ENCODE measurements at places on chromosomes 16 and 17.

DNA sequence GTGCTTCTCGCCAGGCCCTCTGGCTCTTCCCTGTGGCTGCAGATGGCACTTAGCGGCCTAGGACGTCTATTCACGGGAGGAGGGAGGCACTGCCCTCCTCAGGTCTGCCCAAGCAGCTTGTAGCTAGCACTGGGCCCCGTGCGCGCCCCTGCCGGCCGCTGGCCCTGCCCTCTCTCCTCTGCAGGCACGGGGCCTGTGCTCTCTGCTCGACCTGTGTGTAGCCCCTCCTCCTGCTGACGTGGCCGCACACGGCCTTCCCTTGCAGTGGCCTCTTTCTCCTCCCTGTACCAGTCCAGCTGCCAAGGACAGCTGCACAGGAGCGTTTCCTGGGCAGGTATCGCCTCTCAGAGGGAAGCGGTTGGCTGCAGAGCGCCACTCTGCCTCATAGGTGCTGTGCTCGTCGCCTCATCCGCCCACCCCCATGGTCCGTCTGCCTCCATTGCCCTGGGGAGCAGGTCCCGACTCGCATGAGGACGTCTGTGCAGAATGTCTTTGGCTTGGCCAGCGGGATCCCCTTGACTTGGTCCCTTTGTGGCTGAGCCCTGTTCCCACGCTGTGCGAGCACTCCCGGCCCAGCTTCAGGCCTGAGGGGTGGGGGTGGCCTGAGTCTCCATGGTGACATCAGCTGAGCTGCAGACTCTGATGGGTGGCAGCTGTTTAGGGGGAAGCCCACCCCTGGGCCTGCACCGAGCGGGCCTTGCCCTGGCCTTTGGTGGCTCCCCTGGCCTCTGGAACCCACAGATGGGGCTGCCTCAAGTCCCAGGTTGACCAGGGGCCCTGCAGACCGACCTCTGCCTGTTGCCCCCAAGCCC lies 34.6 kb downstream of the TSC2 start:
- DNase-seq = no peak

DNA sequence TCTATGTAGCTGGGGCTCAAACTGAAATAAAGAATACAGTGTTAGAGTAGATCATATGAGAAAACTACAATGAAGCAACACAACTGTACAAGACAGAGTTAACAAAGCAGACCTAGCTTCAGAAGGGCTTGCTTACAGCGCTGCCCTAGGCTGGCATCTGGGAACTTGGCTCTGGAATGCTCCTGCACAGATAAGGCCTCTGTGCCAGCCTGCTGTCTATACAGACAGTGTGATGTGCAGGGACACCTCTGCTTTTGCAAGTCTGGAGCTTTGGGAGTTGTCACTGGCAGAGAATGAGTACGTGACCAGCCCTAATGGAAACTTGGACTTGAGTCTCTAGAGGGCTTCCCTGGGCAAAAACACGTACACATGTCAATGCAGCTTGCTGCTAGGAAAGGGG lies 32.1 kb upstream of the SLC38A8 start:
- no peak for DNase-seq

DNA sequence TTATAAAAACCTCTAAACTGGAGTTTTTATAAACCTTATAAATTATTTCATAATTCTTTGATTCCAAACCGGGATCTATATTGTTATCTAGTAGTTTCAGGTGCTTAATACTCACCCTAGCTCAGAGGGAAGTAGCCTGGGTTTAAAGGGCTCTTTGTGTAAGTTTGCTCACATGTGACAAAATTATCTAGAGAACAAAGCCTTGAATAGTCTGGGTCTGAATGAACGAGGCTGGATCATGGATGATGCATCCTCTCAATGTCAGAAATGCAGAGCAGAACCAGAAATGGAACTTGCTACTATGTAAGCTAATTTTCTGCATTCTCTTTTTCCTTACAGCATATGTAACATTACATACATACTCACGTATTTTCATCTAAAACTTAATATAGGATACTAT lies 103.9 kb upstream of the NETO2 start:
- no peak for DNase-seq

GRCh38 chr17:82291582-82292250 lies 18.2 kb upstream of the CSNK1D start:
- DNase-seq = no peak

GRCh38 chr17:17182598-17183136 lies 23.5 kb downstream of the PLD6 start:
- no peak for DNase-seq

DNA sequence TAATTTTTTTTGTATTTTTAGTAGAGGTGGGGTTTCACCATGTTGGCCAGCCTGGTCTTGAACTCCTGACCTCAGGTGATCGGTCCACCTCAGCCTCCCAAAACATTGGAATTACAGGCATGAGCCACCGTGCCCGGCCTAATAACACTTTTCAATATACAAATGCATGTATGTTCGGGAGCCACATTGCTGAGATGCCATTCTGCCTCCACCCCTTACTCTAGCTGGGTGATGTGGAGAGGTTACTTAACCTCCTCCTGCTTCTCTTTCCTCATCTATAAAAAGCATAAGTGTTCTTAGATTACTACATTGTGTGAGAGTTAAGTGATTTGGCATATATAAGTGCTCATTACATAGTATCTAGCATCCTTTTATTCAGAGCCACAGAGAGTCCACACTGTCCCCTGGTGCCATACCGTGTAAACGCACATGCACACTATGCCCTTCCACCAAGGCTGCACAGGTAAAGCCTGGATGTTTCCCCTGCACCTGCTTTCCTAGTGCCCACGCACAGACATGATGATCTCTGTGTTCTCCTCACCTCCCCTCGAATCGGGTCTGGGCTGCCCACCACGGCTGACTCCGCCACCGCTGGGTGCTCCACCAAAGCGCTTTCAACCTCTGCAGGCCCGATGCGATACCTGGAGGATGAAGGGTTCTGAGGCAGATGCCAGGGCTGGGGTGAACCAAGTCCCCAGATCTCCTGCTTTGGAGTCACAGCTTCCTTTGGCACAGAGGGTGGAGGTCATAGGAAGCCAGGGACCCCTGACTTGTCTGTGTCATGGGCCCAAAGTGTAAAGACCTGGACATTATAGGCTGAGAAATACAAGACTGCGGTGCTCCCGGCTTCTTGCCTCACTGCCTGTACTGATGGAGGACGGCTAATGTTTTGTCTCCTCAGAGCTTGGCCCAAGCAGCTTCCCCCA lies 49.0 kb upstream of the ACSM2B start:
- DNase-seq = no peak

DNA sequence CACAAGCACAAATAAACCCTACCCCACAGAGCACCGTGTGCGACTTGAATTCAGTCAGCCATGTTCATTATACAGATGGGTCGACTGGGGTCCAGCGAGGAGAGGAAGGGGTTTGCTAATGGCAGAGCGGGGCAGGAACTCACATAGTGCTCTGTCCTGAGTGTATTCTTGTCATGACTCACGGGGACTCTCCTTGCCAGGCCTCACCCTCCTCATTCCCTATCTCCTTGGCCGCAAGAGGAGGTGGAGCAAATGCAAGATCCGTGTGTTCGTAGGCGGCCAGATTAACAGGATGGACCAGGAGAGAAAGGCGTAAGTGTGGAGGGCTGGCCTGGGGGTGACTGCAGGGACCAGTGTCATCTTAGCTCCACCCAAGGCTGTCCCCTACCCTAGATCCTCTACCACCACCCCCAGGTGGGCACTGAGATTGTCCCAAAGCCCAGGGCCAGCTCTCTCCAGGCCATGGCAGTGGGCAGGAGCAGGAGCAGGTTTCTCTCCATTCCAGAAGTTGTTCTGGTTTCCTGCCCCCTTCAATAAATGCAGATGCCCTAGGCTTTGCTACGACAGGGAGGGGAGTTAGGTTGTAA lies 29.4 kb downstream of the SLC12A3 start:
- DNase-seq = no peak

DNA sequence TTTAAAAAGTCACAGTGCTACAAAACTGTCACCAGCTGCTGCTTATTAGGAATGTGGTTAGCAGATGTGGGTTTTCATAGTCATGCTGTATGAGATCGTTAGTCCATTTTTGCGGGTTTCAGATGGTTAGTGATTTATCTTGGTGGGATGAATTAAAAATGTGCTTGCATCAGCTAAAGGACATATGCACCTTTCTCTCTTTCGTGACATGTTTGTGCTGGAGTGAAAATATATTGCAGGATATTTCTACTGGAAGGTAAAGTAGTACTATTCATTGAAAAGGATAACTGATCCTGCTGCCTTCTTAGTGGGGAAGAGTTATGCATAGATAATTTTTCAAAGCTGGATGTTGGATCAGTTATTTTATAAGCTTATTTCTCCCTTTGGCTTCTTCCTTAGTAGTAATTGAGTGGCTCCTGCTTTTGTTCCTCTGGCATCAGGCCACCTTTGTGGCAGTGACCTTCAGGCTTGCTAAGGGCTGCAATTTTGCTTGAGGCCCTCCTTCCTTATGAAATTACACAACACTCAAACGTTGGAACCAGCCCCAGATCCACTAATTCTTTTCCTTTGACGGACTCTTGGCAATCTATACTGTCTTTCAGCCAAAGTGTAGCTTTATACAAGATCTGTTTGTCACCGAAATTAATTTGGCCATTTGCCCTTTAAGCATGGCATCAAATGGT lies 7.5 kb upstream of the SNTB2 start:
- no peak for DNase-seq

DNA sequence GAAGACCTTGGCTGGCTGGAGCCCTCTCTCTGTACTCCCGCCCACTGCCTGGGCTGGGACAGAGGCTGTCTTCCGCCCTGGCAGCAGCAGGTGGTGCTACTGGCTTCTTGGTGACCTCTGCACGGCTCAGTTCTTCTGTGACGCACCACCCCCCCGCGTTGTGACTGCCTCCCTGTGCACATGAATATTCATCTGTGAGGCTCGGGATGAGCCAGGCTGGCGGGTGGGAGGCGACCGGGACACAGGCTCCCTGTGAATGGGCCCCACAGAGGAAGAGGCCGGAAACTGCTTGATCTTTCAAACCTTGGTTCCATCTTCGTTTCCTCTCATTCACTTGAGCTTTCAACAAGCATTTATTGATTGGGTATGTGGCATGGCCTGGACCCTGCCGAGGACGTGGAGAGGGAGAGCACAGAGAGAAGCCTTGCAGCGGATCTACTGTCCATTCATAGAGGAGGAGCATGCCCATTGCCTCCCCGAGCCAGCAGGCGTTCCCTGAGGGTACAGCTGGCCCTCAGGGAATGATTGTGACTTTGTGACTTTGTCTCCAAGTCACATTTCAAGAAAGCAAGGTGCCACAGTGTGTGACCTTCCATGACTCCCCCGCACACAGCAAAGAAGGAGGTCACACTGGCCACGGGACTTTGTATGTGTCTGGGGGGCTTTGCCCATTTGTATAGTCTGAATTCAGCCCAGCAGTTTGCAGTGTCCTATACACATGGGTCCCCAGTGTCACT lies 45.0 kb downstream of the B9D1 start:
- DNase-seq = no peak

DNA sequence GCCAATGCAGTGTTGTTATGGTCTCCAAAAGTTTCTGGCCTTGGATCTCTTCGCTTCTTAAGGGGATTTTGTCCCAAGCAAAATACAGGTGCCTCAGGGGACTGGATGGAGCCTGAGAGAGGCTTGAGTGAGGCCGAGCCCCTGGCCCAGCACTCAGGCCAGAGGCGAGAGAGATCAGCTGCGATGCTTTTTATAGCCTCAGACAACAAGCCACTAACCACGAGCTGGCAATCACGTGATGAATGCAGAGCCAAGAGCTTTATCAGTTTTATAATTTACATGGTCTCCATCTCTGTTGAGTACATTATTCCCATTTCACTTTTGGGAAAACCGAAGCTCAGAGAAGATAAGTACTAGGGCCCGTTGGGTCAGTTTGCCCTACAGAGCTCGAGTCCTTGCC lies 360.0 kb upstream of the CDH5 start:
- DNase-seq = no peak

GRCh38 chr17:60142872-60143499 lies 6.8 kb upstream of the CA4 start:
- DNase-seq = peak; percentile 32

- no peak for DNase-seq
Observed at GRCh38 chr16:12145918-12146317, 169.4 kb downstream of the SNX29 start.

DNA sequence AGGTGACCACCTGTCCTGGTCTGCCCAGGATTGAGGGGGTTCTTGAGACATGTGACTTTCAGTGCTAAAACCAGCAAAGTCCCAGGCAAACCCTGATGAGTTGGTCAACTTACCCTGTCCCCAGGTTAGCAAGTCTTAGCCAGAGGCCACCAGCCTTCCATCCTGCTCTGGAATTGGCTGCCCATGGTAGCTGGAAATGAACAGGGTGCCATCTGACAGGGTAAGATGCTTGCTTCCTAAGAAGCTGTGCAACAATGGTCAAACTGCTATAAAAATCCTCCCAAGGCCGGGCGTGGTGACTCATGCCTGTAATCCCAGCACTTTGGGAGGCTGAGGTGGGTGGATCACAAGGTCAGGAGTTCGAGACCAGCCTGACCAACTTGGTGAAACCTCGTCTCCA lies 22.8 kb upstream of the MTMR4 start:
- no peak for DNase-seq

Measured in GM12878 (cell line).